ENCODE measurements at places on chromosomes 16 and 17. TPM values are rescaled to one million over a fixed set of nuclear protein-coding genes. Genes with fewer than 3 reads are reported as not detected.

DNA sequence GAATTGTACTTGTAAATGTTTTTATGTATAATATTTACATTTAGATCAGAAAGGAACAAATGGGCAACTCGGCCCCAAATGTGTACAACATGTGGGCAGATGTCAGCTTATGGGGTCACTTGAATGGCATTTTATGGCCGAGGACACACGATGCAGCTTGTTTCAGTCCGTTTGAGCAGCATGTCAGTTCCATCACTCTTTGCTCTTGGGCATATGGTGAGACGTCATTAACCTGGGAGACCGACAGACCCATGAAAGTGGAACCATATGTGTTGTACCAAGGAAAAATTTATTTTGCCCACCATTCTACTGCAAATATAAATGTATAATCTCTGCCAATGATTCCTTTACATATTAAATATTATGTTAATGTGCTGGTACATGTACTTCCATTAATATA, 561.9 kb upstream of the SOX9 start:
- H3K36me3 ChIP-seq, result no peaks in the 10 kb centered on the region
- H3K4me3 ChIP-seq, result no peak overlapping the region
- H3K27ac ChIP-seq, result no peak overlapping the region

GRCh38 chr17:43019418-43019817, 2.8 kb downstream of the VAT1 start:
- H3K27ac ChIP-seq, result peak overlapping the region; percentile 85
- peak overlapping the region; percentile 92 for H3K4me3 ChIP-seq
- peaks cover 9% of the 10 kb centered on the region for H3K36me3 ChIP-seq
- DNase-seq, result no peak
- H3K27me3 ChIP-seq, result no peaks in the 10 kb centered on the region

- DNase-seq, result no peak
- H3K27me3 ChIP-seq, result peaks cover 54% of the 10 kb centered on the region
- H3K36me3 ChIP-seq, result no peaks in the 10 kb centered on the region
- peak overlapping the region; percentile 65 for H3K4me3 ChIP-seq
- peaks cover 25% of the 10 kb centered on the region for H3K4me1 ChIP-seq
These were observed 1.3 kb upstream of the DNAH2 start for GRCh38 chr17:7715936-7716886.

DNA sequence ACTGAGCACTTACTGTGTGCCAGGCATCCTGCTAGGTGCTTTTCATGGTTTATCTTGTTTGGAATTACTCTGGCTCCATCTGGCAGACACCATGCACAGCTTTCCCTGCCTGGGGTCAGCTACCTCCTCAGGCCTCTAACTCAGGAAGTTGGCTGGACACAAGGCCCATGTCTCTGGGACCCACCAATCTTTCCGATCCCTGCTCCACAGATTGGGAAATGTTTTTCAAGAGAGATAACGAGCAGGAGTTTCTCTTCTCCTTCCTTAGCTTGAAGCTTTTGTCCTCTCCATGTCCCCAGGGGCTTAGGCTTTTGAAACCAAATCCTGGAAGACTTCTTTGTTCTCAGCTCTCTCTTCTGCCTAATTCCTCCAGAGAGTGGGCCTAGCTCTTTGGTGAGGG, 11.5 kb upstream of the ELAC2 start:
- no peak for DNase-seq
- H3K36me3 ChIP-seq, result no peaks in the 10 kb centered on the region
- no peak overlapping the region for H3K4me3 ChIP-seq
- H3K27ac ChIP-seq, result no peak overlapping the region
- H3K4me1 ChIP-seq, result peaks cover 6% of the 10 kb centered on the region
- no peaks in the 10 kb centered on the region for H3K27me3 ChIP-seq

GRCh38 chr16:23164736-23165135, 15.5 kb upstream of the USP31 start:
- no peak overlapping the region for H3K4me3 ChIP-seq
- no peaks in the 10 kb centered on the region for H3K4me1 ChIP-seq
- no peak for DNase-seq
- no peaks in the 10 kb centered on the region for H3K36me3 ChIP-seq
- no peaks in the 10 kb centered on the region for H3K27me3 ChIP-seq
- no peak overlapping the region for H3K27ac ChIP-seq

DNA sequence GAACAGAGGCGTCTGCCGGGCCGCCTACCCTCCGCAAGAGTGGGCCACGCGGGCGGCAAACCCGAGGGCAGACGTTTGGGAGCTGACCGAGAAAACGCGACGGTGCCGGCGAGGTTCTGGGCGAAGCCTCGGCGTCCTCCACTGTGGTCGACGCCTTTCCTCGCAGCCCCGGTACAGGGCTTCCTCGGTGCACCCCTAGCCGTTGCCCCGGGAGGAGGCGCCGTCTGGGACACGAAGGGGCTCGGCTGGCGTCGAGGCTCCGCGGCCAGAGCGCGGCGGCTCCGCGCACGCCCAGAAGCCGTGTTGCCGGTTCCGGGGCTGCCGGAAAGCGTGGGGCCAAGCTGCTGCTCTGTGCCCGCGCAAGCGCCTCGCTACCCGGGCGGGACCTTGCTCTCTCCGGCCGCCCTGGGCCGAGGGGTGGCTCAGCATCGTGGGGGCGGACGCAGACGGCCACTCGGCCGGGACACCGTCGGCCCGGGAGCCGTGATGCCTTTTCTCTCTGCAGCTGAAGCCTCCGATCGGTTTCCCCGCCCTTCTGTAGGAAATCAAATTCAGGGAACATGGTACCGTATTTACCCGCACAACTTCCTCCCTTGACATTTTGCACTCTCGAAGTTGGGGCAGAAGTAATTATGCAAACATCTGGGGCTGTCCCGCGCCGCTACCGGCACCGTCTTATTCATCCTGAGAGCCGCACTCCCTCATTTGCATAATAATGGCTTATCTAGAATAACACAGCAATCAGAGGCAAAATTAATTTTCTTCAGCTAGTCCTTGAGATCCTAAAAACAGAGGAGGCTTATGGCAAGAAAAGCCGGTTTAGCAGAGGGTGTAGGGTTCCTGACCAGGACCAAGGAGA, 7.3 kb upstream of the CBX8 start:
- H3K4me3 ChIP-seq, result no peak overlapping the region
- DNase-seq, result no peak
- no peaks in the 10 kb centered on the region for H3K36me3 ChIP-seq
- H3K27ac ChIP-seq, result no peak overlapping the region
- H3K4me1 ChIP-seq, result peaks cover 48% of the 10 kb centered on the region
- peaks cover 100% of the 10 kb centered on the region for H3K27me3 ChIP-seq

GRCh38 chr17:58341861-58342475, 10.0 kb downstream of the SUPT4H1 start:
- H3K4me1 ChIP-seq, result peaks cover 25% of the 10 kb centered on the region
- H3K4me3 ChIP-seq, result no peak overlapping the region
- no peak for DNase-seq
- no peak overlapping the region for H3K27ac ChIP-seq
- peaks cover 40% of the 10 kb centered on the region for H3K36me3 ChIP-seq

DNA sequence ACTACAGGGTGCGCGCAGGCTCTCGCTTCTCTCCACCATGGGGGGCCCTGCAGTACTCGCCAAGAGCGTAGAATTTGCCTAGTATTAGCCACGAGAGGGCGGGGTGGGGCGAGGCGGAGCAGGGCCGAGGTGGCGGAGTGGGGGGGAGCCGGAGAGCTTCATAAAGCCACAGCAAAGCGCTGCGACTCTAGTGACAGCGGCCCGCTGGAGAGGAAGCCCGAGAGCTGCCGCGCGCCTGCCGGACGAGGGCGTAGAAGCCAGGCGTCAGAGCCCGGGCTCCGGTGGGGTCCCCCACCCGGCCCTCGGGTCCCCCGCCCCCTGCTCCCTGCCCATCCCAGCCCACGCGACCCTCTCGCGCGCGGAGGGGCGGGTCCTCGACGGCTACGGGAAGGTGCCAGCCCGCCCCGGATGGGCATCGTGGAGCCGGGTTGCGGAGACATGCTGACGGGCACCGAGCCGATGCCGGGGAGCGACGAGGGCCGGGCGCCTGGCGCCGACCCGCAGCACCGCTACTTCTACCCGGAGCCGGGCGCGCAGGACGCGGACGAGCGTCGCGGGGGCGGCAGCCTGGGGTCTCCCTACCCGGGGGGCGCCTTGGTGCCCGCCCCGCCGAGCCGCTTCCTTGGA, at the start of gene TBX21:
Gene TBX21 (plus strand): TSS at position 190 of the 627 bp plus-strand sequence. CDS start 219 bp downstream, at position 409.
- no peak for DNase-seq
- peaks cover 3% of the 10 kb centered on the region for H3K4me1 ChIP-seq
- peak within 1 kb of the TSS; percentile 53 for H3K4me3 ChIP-seq
- H3K27ac ChIP-seq, result no peak within 1 kb of the TSS
- H3K27me3 ChIP-seq, result no peaks in the 10 kb centered on the region

DNA sequence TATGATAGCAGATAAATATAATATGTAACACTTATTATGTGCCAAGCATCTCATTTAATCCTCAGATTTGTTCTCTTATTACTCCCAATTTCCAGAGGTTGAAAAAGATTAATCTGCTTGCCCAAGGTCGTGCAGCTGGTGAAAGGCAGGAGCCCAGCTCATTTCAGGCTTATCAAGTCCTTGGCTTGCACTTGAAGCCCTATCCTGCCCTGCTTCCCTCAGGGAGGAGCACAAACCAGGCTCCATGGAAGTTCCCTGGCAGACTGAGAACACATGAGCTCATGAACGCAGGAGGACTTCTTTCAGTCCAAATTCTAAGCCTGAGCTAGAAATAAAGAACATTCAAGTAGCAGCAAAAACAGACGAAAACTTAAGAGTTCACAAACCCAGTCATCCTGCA, 74.8 kb downstream of the USP31 start:
- peak; percentile 45 for DNase-seq
- peaks cover 25% of the 10 kb centered on the region for H3K4me1 ChIP-seq
- no peak overlapping the region for H3K4me3 ChIP-seq
- no peak overlapping the region for H3K27ac ChIP-seq
- H3K27me3 ChIP-seq, result no peaks in the 10 kb centered on the region

- H3K27ac ChIP-seq, result no peak overlapping the region
- H3K4me1 ChIP-seq, result peaks cover 95% of the 10 kb centered on the region
- DNase-seq, result no peak
- H3K4me3 ChIP-seq, result no peak overlapping the region
- H3K27me3 ChIP-seq, result no peaks in the 10 kb centered on the region
- peaks cover 5% of the 10 kb centered on the region for H3K36me3 ChIP-seq
These were observed 6.9 kb downstream of the METRNL start for GRCh38 chr17:83086199-83086880.

GRCh38 chr17:4108397-4108796, 34.4 kb downstream of the ZZEF1 start:
- peak overlapping the region; percentile 76 for H3K27ac ChIP-seq
- H3K36me3 ChIP-seq, result peaks cover 54% of the 10 kb centered on the region
- no peak overlapping the region for H3K4me3 ChIP-seq

DNA sequence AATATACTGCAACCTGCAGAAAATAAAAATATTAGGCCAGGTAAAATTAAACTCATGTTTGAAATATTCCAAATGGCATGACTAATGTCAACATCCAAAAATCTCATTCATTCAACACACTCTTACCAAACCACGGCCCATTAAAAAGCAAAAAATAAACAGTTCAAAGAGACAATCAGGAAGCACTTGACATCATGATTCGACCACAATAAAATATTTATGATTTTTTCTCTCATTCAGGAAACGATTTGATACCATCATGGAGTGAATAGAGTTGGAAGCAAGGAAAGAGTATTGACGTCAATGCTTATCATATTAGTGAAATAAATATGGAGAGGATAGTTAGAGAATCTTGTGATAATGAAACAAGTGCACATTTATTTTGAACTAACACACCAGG, 354.1 kb downstream of the KCNJ2 start:
- H3K36me3 ChIP-seq, result no peaks in the 10 kb centered on the region
- H3K4me1 ChIP-seq, result no peaks in the 10 kb centered on the region
- no peak for DNase-seq
- no peak overlapping the region for H3K27ac ChIP-seq
- H3K27me3 ChIP-seq, result no peaks in the 10 kb centered on the region
- no peak overlapping the region for H3K4me3 ChIP-seq

- no peak overlapping the region for H3K27ac ChIP-seq
- no peaks in the 10 kb centered on the region for H3K27me3 ChIP-seq
- no peak for DNase-seq
- H3K36me3 ChIP-seq, result peaks cover 19% of the 10 kb centered on the region
- no peak overlapping the region for H3K4me3 ChIP-seq
- peaks cover 52% of the 10 kb centered on the region for H3K4me1 ChIP-seq
These were observed 4.7 kb downstream of the COQ7 start for GRCh38 chr16:19071811-19072777.

DNA sequence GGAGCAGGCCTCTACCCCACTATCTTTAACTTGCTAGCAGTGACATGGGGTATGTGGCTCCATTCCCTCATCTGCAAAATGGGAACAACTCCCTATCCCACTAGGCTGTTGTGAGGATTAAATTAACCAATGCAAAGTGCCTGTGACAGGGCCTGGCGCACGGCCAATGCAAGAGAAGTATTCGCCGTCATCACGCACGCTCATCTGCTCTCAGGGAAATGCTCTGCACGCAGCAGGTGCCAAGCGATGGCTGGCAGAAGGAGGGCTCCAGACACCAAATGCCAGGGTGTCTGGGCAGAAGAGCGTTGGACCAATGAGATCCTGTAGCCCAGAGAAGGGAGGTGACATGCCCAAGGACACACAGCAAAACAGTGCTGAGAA, 17.3 kb downstream of the FAM83G start:
- no peaks in the 10 kb centered on the region for H3K27me3 ChIP-seq
- no peaks in the 10 kb centered on the region for H3K36me3 ChIP-seq
- no peak overlapping the region for H3K27ac ChIP-seq
- H3K4me1 ChIP-seq, result no peaks in the 10 kb centered on the region
- no peak overlapping the region for H3K4me3 ChIP-seq

DNA sequence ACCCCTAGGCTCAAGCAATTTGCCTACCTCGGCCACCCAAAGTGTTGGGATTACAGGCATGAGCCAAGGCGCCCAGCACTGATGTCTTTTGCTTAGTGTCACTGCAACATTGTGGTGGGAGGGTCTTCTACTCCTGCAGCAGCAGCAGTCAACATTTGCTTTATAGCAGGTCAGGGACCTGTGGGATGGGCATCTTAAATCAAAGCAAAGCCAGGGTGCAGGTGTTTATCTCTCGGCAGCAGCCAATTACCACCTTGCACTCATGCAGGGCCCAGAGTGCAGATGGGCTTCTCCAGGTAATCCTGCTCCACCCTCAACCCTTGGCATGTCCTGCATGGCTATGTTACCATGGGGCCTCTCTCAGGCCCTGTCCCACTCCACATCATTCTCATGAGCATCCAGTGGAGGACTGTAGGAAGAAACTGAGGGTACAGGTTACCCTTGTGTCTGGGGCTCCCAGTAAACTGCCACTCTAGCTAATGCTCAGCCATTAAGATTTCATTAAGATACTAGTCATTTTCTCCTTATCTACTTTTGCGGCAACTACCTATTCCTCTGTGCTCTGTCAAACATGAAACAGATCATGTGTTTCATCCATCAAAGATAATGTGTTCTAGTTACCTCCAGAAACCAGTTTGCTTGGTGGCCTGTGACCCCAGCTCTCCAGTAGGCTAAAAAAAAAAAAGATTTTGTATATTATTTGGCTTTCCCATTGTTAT, 16.8 kb downstream of the ADGRG5 start:
- no peaks in the 10 kb centered on the region for H3K27me3 ChIP-seq
- H3K36me3 ChIP-seq, result no peaks in the 10 kb centered on the region
- no peak overlapping the region for H3K4me3 ChIP-seq
- no peak overlapping the region for H3K27ac ChIP-seq
- no peaks in the 10 kb centered on the region for H3K4me1 ChIP-seq

DNA sequence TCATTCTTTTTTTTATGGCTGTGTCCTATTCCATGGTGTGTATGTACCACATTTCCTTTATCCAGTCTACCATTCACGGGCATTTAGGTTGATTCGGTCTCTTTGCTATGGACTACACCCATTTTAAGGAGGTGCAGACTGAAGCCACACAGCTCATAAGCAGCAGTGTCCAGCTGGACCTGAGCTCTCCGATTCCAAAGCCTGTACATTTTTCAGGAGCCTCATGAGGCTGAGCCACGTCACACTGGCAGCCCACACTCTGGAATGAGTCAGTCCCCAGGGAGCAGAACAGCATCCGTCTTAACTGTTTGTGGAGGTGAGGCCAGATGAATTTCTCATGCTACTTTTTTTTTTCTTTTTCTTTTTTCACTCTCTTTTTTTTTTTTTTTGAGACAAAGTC, 116.1 kb downstream of the C16orf95 start:
- H3K4me1 ChIP-seq, result peaks cover 5% of the 10 kb centered on the region
- H3K27ac ChIP-seq, result peak overlapping the region; percentile 22
- no peak for DNase-seq
- H3K36me3 ChIP-seq, result no peaks in the 10 kb centered on the region

The LGALS9 gene
- total RNA-seq, result 31.8 TPM

Measured in esophagus muscularis mucosa (tissue), 4 donors.